ENCODE measurements at places on chromosomes 3 and 15.

- DNase-seq, result no peak
Measured at GRCh38 chr3:126746395-126747177, 42.5 kb downstream of the CHCHD6 start.

GRCh38 chr3:176633511-176633910 lies 563.8 kb downstream of the TBL1XR1 start:
- no peak for DNase-seq

DNA sequence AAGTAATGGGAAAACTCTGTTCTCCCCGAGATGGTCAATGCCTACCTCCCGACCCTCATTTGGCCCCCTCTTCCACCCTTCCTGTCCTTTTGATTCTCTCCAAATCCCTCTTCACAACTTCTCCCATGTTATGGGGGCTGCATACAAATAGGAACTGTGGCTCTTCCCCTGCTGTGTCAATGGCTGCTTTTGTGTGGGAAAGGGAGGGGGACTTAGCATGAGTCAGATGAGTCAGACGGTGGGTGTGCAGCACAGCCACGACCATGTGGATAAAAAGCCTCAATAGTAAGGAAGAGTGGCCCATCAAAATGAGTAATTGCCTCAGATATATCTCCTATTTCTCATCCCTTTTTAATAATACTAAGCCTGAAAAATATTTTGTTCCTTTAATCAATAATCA lies 31.9 kb downstream of the SPATA16 start:
- no peak for DNase-seq

GRCh38 chr15:57160823-57161560 lies 215.3 kb upstream of the CGNL1 start:
- no peak for DNase-seq

GRCh38 chr3:108136561-108137459 lies 46.0 kb upstream of the CD47 start:
- no peak for DNase-seq

GRCh38 chr3:15805756-15806266 lies 8.0 kb upstream of the ANKRD28 start:
- DNase-seq, result no peak

GRCh38 chr3:46024131-46024530 lies 3.2 kb downstream of the XCR1 start:
- no peak for DNase-seq

DNA sequence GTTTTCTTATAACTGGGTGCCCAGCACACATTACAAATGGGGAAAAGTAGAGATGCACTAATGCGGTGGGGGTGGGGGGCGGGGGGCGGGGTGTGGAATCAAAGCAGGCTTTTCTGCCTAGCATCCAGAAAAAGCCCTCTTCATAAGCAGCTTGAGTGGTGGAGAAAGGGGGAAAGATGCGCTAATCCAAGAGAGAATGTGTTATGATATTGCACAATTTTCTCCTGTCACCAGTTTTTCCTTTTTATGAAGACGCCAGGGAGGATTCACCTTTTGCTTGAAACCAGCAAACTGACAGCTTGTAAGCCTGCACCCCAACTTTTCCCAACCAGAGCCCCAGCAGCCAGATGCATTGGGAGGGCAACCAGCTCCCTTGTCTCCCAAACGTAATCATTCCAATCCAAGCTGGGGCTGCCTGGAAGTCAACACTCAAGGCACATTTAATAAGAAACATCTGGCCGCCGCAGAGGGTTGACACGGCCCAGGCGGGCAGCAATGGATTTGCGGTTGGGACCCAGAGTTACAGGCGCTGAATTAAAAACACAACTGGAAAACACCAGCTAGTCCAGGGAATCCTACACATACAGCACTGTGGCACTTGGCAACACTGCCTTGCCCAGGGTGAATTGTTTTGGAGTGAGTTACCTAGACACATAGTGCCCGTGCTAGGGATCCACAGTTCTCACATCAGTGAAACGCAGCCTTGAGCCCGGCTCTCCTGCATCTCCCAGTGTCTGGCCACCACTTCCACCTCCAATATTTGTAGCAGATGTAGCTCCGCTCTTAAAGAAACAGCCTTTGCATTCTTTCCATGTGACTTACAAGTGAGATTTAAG lies 218.5 kb upstream of the PRICKLE2 start:
- DNase-seq, result no peak

DNA sequence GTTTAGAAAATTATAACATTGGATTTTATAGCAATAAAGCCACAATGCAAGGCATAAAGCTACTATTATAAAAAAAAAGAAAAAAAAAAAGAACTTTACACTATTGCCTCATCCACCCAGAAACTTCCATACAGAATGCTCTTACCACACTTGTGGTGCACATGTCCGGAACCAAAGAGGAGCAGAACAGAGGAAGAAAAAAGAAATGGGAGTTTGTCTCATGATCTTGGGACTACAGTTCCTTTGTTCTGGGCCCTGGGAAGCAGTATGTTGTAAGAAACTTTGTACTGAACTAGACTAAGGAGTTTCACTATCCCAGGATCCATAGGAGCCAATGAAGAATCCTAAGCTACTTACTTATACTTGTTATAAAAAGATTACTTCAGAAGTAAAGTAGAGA lies 36.1 kb downstream of the FMN1 start:
- DNase-seq, result no peak

DNA sequence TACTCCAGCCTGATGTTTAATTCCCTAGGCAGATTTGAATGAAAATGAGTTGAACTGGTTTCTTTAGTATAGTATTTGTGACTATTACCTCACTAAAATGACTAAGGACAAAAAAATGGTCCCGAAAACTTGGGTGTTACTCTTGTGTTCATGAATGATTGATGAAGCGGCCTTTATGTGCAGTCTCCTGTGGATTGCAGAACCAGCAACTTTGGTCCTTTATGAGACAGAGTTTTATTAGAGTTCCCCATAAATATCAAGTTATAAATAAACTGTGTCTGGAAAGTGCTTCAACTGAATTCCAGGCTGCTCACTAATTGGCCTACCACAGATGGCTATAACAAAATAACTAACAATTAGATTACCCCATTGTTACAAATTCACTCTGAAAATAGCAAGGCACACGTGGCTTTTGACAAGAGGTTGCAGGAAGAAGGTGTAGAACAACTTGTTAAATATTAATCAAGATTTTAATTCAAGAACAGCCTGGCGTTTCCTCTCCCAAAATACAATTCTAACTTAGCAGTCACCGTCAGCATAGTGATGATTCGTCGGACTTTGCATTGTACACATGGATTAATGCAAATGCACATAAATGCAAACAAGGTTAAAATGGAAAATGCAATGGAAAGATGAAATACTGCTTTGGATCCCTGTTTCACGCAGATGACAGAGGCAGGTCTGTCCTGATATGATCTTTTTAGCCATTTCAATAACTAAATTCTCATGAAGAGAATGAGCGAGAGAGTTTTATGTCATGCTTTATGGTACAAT lies 567.3 kb upstream of the ZNF717 start:
- no peak for DNase-seq

GRCh38 chr3:172159962-172160538 lies 120.7 kb downstream of the FNDC3B start:
- no peak for DNase-seq

DNA sequence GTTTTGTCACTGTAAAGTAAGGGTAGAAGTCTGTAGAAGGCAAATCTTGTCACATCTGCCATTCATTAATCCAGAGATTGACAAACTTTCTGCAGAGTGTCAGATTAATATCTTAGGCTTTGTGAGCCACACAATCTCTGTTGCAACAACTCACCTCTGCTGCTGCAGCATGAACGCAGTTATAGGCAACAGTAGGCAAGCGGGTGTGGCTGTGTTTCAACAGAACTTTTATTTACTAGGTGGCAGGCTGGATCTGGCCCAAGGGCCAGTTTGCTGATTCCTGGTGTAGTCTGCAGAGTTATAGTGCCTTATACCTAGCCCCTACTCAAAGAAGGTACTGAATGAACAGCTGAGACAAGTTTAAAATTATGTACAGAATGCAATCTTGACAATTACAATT lies 396.7 kb downstream of the FOXP1 start:
- DNase-seq, result no peak

DNA sequence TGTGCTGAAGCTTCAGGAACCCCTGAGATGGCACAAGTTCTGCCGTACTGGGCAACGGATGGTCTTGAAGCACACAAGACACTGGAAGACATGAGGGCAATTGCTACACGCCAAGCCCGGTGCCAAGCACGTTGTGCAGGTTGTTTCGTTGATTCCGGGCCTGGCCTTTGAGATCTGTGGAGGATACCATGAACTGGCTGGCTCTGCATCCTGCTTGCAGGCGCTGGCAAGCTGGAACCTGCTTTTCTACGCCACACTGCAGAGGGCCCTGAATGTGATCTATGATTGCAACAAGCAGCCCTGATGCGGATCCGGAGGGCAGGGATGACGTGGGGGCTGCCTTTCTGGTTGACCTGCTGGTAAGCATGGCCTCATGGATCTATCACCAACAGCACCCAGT lies 262.5 kb upstream of the ATP10A start:
- no peak for DNase-seq

DNA sequence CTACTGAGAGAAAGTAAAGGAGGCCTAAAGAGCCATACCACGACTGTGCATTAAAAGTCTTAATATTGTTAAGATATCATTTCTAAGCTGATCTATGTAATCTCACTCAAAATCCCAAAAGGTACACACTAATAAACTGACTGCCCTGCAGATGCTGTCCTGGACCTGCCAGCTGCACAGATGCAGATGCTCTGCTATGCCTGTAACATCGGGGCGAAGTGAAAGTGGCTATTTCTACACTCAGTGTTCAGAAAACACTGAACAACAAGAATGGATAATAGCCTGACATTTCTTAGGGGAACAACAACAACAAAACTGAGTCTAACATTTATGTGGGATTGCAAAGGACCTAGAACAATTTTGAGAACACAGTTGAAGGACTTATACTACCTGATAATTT lies 31.9 kb downstream of the RAD18 start:
- no peak for DNase-seq

GRCh38 chr3:126133606-126134005 lies 46.8 kb downstream of the ALDH1L1 start:
- DNase-seq, result no peak

- DNase-seq, result no peak
Measured at GRCh38 chr3:152858170-152858800, 23.4 kb downstream of the P2RY1 start.

GRCh38 chr15:89038146-89038545 lies 50.1 kb upstream of the ABHD2 start:
- no peak for DNase-seq

DNA sequence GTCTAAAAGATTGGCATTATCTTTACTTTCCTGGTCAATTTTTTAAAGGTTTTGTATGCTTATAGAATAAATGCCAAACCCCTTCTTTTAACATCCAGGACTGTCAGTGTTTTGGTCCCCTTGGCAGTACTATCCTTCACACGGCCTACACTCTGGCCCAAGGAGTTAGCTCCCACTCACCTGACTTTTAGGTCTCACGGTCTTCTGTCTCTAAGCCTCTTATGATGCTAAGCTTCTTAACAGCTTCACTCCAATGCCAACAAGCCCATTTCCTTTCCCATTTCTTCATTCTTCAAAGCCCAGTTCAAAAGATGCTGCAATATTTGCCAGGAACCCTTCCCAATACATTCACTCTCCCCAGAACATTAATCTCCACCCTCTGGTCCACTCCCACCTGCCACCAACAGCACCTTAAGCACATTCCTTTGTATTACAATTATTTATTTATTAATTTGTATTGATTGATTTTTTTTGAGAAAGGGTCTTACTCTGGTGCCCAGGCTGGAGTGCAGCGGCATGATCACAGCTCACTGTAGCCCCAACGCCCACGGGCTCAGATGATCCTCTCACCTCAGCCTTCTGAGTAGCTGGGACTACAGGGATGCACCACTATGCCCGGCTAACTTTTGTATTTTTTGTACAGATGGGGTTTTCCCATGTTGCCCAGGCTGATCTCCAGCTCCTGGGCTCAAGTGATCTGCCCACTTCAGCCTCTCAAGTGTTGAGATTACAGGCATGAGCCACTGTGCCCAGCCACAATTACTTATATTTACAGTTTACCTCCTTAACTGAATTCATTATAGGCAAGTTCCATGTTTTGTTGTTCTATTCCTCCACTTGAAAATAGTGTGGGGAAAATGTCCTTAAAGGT lies 27.8 kb downstream of the IFT80 start:
- no peak for DNase-seq

DNA sequence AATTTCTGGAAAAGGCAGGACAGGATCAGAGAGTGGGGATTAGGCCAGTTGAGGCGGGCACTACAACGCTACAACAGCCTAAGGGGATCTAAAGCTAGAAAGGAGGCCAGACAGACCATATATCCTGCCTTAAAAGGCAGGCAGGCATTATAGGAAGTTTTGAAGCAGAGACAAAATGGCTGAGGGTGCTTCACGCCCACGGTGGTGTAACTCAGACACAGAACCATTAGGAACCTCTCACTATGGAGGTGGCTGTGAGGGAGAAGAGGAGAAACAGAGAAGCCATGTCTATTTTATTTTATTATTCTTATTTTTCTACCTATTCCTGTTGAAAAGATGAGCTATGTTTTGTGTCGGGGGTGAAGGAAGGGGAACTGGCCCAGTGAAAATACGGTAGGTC lies 2.1 kb upstream of the USP4 start:
- DNase-seq, result no peak

DNA sequence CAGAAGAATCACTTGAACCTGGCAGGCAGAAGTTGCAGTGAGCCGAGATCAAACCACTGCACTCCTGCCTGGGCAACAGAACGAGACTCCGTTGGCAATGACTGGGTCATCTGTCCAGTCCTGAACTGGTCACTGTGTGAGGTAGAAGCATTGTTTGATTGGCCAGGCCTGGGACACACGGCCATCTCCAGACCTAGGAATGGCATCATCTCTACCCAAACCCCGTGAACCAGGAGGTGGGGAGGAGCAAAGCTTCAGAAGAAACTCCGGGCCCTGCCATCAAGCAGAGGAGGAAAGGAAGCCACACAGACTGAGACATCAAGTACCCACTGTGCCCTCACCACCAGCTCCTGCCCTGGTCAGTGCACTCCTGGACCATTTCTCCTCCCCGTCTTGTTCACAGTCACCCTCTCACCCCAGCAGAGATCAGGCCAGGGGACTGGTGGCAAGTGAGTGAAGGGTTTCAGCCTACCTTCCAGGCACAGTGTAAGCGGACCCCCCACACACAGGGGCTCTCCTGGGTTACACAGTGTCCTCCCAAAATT lies 31.6 kb downstream of the GOLGA6L2 start:
- DNase-seq, result no peak

DNA sequence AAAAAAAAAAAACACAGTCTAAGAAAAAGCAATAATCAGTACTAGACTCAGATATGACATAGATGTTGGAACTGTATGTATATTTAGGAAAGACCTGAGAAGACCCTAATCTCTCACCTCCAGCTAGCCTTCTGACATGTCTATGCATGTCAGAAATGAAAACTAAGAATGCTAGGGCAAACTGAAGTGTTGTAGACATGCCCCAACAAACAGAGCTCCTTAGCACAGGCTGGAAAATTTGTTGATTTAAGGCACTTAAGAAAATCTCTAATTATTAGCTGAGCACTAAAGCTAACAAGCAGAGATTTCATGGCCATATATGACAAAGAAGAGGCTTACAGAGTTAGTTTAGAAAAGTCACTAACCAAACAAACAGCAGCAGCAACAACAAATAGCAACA lies 45.5 kb upstream of the PRSS50 start:
- no peak for DNase-seq
